ENCODE measurements at places on chromosomes 5 and 9.

- DNase-seq = no peak
Observed at GRCh38 chr5:76813982-76814562, 4.8 kb upstream of the F2RL1 start.

DNA sequence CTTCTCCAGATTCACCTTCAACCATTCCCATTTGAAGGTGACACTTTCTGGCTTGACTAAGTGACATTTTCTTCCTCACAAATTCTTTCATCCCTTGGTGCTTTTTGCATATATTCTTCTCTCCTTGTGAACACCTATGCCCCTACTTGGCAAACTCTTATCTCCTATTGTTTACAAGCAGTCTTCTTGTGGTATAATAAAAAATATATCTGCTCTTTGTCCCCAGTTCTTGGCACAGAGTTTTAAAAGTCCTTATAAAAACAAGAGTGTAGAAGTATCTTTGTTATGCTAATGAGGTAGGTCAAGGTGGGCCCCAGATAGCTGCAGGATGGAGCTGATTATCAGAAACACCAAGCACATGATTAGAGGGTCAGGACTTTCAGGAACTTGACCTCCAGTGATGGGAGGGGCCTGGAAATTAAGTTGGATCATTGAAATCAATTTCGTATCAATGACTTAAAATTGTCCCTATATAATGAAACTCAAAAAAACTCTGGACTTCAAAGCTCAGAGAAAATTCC lies 38.0 kb downstream of the TMEM161B start:
- no peak for DNase-seq

- no peak for DNase-seq
Observed at GRCh38 chr9:111959468-111960359, 63.1 kb downstream of the UGCG start.

DNA sequence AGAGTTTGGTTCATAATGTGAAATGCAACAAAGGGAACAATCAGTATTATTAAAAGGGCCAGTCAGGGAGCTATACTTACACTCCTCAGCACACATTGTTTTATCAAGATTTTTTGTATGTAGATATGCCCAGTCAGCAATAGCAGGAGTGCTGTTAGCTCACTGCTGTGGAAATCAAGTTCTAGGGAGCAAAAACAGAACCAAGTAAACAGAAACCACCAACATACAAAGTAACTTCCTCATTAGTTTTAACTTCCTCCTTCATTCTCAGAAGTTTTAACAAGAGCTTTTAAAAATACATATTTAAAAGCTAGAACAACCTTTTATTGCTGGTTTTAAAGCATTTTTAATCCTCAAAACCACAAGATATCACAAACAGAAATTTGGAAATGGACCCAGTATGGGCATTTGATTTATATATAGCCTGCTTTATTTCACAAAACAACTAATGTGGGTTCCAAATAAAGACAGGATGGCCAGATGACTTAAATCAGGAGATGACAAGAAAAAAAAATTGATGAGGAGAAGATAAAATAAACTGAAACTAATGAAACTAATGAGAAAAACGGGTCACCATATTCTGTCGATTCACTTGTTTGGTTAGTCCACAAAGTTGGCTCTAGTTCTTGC lies 178.5 kb downstream of the ADAMTS12 start:
- no peak for DNase-seq

GRCh38 chr5:79105868-79106267 lies 5.7 kb upstream of the BHMT start:
- no peak for DNase-seq

DNA sequence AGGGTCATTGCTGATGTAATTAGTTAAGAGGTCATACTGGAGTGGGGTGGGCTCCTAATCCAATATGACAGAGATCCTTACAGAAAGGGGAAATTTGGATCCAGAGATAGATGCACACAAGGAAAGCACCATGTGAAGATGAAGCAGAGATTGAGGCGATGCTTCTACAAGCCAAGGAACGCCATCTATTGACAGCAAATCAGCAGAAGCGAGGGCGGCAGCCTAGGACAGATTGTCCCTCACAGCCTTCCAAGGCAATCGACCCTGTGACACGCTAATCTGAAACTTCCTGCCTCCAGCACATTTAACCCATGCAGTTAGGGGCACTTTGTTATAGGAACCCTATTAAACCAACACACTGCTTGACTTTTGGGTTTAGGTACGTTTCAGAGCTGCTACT lies 285.1 kb upstream of the DAP start:
- no peak for DNase-seq

DNA sequence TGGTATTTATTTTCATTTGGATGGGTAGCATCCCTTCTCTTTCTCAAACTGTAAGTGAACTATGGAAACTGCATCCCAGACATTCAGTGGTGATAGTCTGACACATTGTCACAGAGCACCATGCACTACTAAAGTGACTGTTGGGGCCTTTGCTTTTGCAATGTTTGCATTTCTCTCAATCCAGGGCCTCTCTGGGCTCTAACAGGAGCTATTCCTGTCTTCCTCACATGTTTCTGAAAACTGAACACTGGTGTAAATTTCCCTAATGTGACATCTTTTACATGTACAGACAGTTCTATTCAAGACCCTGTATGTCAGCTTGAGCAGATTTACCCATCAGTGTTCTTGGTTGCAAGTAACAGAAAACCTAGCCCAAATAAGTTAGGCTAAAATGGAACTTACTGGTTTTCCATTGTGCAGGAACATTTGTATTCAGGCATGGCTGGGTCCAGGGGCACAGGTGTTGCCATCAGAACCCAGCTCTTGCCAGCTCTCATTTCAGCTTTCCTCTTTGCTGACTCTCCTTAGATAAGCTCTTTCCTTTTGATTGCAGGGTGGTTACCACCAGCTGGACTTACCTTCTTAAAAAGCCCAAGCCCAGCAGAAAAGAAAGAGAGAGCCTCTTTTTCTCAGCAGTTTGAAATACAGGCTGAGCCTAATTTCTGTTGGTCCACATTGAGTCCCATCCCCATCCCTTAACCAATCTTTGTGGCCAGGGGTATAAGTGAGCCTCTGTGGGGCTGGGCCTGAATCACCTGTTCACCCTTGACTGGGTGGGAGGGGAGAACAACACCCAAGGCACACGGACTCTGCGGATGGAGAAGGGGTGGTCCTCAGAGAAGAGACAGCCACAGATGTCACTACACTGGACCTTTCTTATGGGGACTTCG lies 234.3 kb downstream of the NR3C1 start:
- no peak for DNase-seq

- no peak for DNase-seq
Observed at GRCh38 chr5:134989266-134989830, 21.6 kb downstream of the CATSPER3 start.
